ENCODE measurements at places on chromosomes 12 and 14. TPM values are rescaled to one million over a fixed set of nuclear protein-coding genes. Genes with fewer than 3 reads are reported as not detected.

The PIGH gene
- 18.5 TPM for total RNA-seq

DNA sequence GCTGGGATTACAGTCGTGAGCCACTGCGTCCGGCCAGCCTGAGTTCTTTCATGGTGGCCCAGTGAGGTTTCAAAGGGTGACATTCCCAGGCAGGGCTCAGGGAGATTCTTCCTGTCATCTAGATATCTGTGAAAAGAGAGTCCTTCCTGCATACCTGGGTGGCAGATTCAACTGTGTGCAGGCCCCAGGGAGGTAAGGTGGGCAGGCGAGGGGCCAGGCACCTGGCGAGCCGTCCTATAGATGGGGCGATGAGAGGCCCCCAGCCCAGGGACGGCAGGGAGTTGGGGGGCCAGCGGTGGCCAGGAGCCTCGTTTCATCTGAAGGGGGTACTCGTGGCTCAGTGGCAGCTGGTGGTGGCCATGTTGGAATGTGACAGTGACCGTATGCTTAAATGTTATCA, 7.1 kb upstream of the EP400 start:
- DNase-seq, result no peak

- peak; percentile 72 for DNase-seq
Measured at GRCh38 chr12:52121824-52122539, 42.5 kb downstream of the SMIM41 start.

GRCh38 chr12:5715021-5715420, 230.0 kb downstream of the ANO2 start:
- no peak for DNase-seq

DNA sequence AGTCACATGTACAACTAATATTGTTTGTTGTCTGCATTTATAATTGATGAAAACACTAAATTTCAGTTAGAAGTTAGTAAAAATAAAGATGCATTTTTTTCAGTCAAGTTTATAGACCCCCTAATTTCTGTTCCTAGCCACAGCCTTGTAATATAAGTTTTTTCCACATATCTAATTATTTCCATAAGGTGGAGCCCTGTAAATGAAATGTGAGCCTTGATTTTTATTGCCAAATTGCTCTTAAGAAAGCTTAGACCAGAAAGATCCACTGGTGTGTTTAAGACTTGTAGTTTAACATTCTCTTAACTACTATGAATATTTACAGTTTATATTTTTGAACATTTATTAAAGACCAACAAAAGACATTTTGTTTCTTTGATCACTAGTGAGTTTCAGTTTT, 322.1 kb upstream of the RGS6 start:
- no peak for DNase-seq

DNA sequence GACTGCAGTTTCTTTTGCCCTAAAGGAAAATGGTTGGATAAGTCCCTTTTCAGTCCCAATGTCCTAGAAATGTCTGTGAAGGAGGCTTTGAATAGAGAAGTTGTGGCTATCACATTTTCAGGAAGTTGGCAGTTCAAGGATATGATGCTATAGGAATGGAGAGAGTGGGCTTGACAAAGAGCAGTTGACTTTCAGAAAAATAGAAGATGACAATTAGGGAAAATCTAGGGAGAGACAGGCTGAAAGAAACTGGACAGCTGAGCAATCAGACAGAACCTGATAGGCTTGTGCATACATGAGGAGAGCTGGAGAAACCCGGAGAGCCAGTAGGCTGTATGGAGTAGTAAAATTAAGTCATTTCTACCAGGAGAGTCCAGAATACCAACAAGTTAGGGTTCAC, 50.5 kb downstream of the LMNTD1 start:
- DNase-seq, result no peak

The CCDC177 gene
- not detected for total RNA-seq

The AKAP6 gene
- 0.67 TPM for total RNA-seq

GRCh38 chr12:111444925-111445725, 39.4 kb downstream of the SH2B3 start:
- DNase-seq, result peak; percentile 91

GRCh38 chr12:127223731-127224130, 1043.2 kb upstream of the TMEM132C start:
- no peak for DNase-seq

The TBX3 gene
- not detected for total RNA-seq

The THTPA gene
- 8.1 TPM for total RNA-seq

- DNase-seq, result no peak
Measured at GRCh38 chr12:76117067-76117691, 32.7 kb upstream of the NAP1L1 start.

- no peak for DNase-seq
Measured at GRCh38 chr14:98217530-98217929, 1054.5 kb downstream of the BCL11B start.

GRCh38 chr12:50901685-50902113, 50.6 kb upstream of the HIGD1C start:
- DNase-seq, result no peak

DNA sequence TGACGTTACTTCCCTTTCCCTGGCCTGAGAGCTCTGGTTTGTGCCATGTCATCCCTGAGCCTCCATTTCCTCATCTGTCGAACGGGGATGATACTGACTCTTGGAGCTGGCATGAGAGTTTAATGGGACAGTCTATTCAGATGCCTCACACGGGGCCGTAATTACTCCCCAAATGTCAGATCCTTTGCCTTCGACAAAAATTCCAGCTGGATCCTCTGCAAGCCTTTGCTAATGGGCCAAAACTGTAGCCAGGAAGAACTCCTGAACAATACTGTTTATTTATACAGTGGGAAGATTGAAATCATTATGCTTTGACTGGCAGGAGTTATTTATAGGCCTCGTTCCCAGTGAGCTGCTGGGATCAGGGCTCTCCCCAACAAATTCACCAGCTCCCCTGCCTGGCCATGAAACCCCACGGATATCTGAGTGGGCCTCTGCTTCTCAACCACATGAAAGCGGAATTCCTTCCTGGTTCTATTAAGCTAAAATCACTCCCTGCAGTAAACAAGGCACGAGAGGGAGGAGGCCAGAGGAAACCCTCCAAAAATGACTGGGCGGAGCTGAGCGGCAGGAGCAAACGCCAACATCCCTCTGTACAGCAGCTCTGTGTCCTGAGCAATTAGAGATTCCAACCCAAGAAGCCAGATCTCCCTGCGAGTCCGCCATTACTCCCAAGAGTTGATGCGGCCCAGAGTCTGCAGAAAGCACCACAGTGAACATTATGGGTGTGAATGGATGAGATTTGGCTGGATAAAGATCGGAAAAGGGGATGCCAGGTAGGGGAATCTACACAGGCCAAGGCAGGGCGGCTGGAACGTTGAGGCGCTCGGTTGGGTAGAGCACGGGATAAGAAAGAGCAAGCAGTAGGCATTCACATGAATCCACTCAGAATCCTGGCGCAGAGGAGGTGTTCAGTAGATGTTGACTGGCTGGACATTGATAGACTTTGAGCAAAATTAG, 326.1 kb downstream of the BCL11B start:
- DNase-seq, result no peak

The SERPINA4 gene
- total RNA-seq, result not detected

The CDKL1 gene
- total RNA-seq, result 11.5 TPM

The LRIG3 gene
- not detected for total RNA-seq

The POTEG gene
- total RNA-seq, result not detected
